ENCODE measurements at places on chromosomes 11 and 22. TPM values are rescaled to one million over a fixed set of nuclear protein-coding genes. Genes with fewer than 3 reads are reported as not detected.

The TMEM25 gene
- total RNA-seq = 30.7 TPM

The ACTN3 gene
- 0.16 TPM for total RNA-seq

The BIK gene
- total RNA-seq = 4.7 TPM

The DUSP8 gene
- 9.1 TPM for total RNA-seq

The ADM gene
- 14.4 TPM for total RNA-seq

The PATE1 gene
- not detected for total RNA-seq

The YPEL1 gene
- total RNA-seq = 6.1 TPM

The MARK2 gene
- total RNA-seq = 42.6 TPM

The HPS4 gene
- total RNA-seq = 35.5 TPM

The KLHDC7B gene
- total RNA-seq = 16.1 TPM

All from kidney (tissue), 22 donors.